ENCODE measurements at places on chromosomes 11 and 22. TPM values are rescaled to one million over a fixed set of nuclear protein-coding genes. Genes with fewer than 3 reads are reported as not detected.

DNA sequence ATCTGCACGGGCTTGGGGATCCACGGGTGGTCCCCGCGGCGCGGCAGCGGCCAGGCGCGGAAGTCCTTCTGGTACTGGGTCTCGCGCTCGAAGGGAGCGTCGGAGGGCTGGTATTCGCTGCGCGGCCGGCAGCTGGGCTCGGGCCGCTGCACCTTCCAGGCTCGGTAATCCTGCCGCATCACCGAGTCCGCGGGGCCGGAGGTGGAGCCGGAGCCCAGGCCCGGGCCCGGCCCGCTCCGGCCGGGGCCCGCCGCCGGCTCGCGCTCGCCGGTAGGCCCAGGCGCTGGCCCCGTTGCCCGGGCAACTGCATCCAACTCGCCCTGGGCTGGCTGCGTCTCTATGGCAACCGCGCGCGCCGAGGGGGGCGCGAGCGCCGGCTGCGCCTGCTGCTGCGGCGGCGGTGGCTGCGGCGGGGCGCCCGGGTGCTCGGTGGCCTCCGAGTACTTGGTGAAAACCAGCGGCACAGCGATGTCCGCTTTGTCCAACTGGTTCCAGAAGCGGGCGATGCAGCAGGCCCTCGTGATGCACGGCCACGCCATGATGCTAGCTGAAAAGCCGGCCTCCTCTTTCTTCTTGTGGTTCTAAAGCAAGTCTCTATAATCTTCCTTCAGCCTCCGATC lies 897 bp downstream of the MAP6 start:
- H3K4me1 ChIP-seq: no peaks in the 10 kb centered on the region
- H3K36me3 ChIP-seq: no peaks in the 10 kb centered on the region
- H3K27ac ChIP-seq: no peak overlapping the region
- peak overlapping the region; percentile 48 for H3K4me3 ChIP-seq
- DNase-seq: peak; percentile 58

DNA sequence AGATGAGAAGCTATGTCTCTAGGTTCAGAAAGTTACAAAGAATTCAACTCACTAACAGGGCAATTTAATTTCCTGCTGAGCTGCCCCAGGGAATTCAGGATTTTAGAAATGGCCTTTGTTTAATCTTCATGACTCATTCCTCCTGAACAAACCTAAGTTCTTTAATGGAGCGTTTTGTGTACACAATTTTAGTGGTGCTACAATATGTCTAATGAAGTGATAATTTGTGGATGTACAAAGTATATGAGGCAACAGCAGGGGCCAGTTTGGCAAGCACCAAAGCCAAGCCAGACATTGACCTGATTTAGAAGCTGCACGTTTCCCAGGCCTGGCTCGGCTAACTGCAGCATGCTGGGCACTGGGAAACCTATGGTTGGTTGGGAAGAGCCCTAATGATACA lies 34.4 kb upstream of the HEPHL1 start:
- H3K27ac ChIP-seq: no peak overlapping the region
- H3K4me3 ChIP-seq: no peak overlapping the region
- no peak for DNase-seq
- no peaks in the 10 kb centered on the region for H3K27me3 ChIP-seq
- no peaks in the 10 kb centered on the region for H3K4me1 ChIP-seq

- no peaks in the 10 kb centered on the region for H3K27me3 ChIP-seq
- H3K4me1 ChIP-seq: no peaks in the 10 kb centered on the region
- H3K27ac ChIP-seq: no peak overlapping the region
- H3K36me3 ChIP-seq: no peaks in the 10 kb centered on the region
Observed at GRCh38 chr22:47342446-47342845, 580.0 kb downstream of the TBC1D22A start.

Gene DEPDC7
- total RNA-seq: 2.6 TPM

Gene APOL4
- total RNA-seq: 0.27 TPM

Gene SLC22A8
- total RNA-seq: not detected

Gene OR10A5
- total RNA-seq: not detected

DNA sequence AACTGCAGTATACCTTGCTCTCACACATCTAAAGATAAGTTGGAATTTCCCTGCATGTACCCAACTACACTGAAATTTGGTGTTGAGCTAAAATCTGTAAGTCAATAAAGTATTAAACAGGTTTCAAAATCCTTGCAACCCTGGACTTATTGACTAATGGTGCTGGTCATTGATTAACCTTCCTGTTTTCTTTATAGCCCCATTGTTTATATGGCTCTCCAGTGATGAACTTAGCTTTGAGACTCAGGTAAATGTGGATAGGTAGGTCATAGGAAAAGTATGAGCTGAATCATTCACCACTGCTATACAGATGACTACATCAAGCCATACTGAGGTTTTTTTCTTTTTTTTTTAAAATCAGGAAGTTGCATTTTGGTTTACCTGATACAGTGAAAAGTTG lies 132.7 kb downstream of the FAT3 start:
- no peaks in the 10 kb centered on the region for H3K4me1 ChIP-seq
- no peaks in the 10 kb centered on the region for H3K36me3 ChIP-seq
- H3K4me3 ChIP-seq: no peak overlapping the region
- H3K27me3 ChIP-seq: no peaks in the 10 kb centered on the region
- no peak for DNase-seq

DNA sequence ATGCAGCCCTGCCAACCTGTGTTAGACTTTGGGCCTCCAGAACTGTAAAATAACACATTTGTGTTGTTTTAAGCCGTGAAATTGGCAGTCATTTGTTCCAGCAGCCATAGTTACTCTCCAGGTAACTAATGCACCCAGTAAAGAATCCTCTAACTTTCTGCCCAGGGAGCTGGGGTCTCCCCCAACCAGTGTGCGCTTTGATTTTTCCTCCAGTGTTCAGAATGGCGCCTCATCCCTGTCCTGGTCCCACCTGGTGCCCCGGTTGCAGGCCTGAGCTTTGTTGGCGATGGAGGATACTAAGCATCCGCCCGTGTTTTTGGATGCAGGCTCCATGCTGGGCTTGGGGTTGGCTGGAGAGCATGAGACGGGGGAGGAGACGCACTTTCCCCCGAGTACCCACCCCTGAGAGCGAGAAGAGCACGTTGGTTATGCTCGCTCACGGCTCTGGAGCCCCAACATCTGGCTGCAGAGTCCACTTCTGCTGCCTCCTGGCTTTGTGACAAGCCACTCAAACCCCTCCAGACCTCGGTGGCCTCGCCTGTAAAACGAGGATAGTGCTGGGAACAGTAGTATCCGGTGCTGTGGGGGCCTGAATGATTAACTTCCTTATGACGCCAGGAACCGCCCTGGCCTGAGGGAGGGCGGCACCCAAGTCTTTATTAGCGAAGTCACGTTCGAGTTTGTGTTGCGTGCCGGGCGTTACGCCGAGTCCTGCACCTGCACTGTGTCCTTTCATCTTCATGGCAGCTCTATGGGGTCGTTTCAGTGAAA lies 25.8 kb downstream of the MRGPRD start:
- peaks cover 11% of the 10 kb centered on the region for H3K4me1 ChIP-seq
- H3K27ac ChIP-seq: peak overlapping the region; percentile 39
- no peaks in the 10 kb centered on the region for H3K36me3 ChIP-seq
- no peak overlapping the region for H3K4me3 ChIP-seq
- peak; percentile 58 for DNase-seq

Gene MS4A7
- not detected for total RNA-seq

DNA sequence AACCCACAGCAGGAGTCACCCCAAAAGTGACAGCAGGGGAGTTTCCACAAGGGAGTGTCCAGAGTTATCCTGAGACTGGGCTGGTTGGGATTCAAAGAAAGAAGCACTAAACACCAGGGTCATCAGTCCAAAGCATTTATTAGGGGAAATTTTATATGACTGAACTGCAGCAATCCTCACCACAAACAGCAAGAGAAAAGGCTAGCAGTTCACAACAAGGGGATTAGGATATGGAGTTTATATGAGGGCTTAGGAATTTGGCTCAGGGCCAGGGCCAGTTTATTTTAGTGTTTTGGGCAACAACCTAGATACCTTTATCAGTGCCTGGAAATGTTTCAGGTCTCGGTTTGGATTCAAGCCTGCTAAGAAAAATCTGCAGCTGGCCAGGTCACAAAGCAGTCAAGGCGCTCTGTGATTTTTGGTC lies 4.6 kb upstream of the TMEM126A start:
- peak; percentile 76 for DNase-seq
- H3K4me1 ChIP-seq: peaks cover 12% of the 10 kb centered on the region
- no peaks in the 10 kb centered on the region for H3K27me3 ChIP-seq
- H3K4me3 ChIP-seq: no peak overlapping the region
- no peaks in the 10 kb centered on the region for H3K36me3 ChIP-seq

Gene SF3B2
- 210 TPM for total RNA-seq

- DNase-seq: no peak
- H3K4me3 ChIP-seq: no peak overlapping the region
- H3K27me3 ChIP-seq: no peaks in the 10 kb centered on the region
- H3K27ac ChIP-seq: no peak overlapping the region
- H3K36me3 ChIP-seq: no peaks in the 10 kb centered on the region
- peaks cover 17% of the 10 kb centered on the region for H3K4me1 ChIP-seq
Observed at GRCh38 chr11:112465433-112466024, 204.9 kb upstream of the PLET1 start.

DNA sequence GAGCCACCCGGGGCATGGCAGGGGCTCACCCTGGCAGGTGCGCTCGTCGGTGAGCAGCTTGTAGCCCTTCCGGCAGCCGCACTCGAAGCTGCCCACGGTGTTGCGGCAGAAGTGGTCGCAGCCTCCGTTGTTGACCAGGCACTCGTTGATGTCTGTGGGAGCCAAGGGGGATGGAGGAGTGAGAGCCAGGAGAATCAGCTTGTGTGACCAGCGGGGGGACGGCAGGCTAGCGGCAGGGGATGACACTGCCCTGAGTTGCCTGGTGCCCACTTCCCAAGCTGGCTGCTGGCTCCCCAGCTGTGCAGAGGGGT lies 44.7 kb upstream of the TTLL12 start:
- H3K36me3 ChIP-seq: no peaks in the 10 kb centered on the region
- H3K4me3 ChIP-seq: no peak overlapping the region
- no peak overlapping the region for H3K27ac ChIP-seq
- peaks cover 6% of the 10 kb centered on the region for H3K4me1 ChIP-seq

DNA sequence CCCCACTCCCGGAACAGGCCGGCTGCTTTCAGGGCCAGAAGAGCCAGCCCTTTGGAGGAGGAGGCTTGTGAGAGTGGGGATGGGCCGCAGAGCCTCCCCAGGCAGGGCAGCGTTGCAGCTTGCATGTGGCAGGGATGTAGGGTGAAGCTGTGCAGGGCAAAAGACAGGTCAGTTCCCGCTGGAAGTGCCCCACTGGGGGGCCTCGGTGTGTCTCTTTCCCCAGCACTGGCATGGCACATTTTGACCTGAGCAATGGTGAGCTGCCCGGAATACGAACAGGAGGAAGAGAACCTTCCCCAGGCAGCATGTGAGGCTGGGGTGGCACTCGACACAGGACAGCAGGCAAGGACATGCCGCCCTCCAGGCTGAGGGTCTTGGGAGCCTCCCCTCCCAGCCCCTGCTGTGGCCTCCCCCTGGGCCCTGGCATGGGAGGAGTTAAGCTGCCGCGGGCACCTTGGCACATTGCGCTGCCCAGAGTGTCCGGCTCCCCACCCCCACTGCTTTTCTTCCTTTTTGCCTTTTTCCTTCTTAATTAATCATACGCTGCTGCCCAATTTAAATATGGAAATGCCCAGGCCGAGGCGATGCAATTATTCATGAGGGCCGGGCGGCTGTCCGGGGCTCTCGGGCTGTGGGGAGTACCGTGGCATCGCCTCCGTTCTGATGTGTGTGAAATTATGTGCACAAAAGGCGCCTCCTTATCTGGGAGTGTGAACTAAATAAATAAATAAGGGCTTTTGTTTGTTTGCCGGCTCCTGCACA lies 76.0 kb upstream of the WNT7B start:
- no peaks in the 10 kb centered on the region for H3K36me3 ChIP-seq
- no peaks in the 10 kb centered on the region for H3K4me1 ChIP-seq
- H3K27ac ChIP-seq: no peak overlapping the region
- DNase-seq: no peak
- H3K27me3 ChIP-seq: peaks cover 15% of the 10 kb centered on the region

- no peak overlapping the region for H3K4me3 ChIP-seq
- H3K27me3 ChIP-seq: no peaks in the 10 kb centered on the region
- H3K4me1 ChIP-seq: no peaks in the 10 kb centered on the region
- H3K27ac ChIP-seq: no peak overlapping the region
- peak; percentile 17 for DNase-seq
- H3K36me3 ChIP-seq: no peaks in the 10 kb centered on the region
Observed at GRCh38 chr11:66542362-66542761, 3.5 kb downstream of the ZDHHC24 start.

- no peak overlapping the region for H3K4me3 ChIP-seq
- no peaks in the 10 kb centered on the region for H3K36me3 ChIP-seq
- DNase-seq: no peak
- peaks cover 38% of the 10 kb centered on the region for H3K4me1 ChIP-seq
- no peaks in the 10 kb centered on the region for H3K27me3 ChIP-seq
Observed at GRCh38 chr11:35823742-35824298, 120.0 kb upstream of the LDLRAD3 start.

DNA sequence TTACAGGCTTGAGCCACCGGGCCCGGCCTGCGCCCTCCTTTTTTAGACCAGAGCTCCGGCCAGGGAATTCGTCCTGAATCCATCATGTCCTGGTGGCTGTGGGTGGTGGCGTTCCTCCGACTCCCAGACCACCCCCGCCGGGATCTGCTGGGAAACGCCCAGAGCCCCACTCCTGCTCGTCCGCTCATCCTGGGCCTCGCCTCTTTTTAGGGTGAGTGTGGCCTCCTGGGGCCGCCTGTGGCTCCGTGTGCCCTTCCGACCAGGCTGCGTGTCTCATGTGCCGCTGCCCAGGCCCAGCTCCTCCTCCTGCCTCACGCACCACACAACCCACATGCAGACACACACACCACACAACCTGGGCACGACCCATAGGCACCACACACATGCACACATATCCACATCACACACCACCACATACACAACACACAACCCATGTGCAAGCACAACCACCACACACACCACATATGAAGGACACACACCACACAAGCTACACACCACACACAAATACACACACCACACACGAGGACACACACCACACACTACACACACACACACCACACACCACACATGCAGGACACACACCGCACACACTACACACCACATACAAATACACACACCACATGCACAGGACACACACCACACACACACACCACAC lies 946.2 kb downstream of the BRD1 start:
- no peak for DNase-seq
- no peaks in the 10 kb centered on the region for H3K4me1 ChIP-seq
- no peaks in the 10 kb centered on the region for H3K27me3 ChIP-seq
- no peak overlapping the region for H3K4me3 ChIP-seq
- no peak overlapping the region for H3K27ac ChIP-seq
- H3K36me3 ChIP-seq: no peaks in the 10 kb centered on the region
